ENCODE measurements at places on chromosomes 1 and 21. TPM values are rescaled to one million over a fixed set of nuclear protein-coding genes. Genes with fewer than 3 reads are reported as not detected.

PLEKHM2 gene
- 43.0 TPM for polyA plus RNA-seq

F13B gene
- polyA plus RNA-seq = not detected

DNA sequence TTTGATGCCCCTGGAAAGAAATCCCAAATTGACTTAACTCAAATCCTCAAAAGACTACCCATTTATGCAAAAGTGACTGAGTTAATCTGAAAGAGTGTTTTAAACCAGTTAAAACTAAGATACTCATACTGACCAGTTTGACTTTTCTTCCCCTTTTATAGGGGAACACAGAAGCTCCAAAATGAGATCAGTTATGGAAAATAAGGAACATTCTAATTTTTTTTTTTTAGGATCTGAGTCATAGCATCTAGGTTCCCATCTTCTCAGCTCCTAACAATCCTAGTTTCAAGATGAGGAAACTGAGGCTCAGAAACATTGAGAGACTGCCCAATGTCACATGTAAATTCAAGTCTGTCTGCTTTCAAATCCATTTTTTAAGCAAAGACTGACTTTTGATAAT is 231.1 kb upstream of the RUNX1 start:
- DNase-seq = no peak

DNA sequence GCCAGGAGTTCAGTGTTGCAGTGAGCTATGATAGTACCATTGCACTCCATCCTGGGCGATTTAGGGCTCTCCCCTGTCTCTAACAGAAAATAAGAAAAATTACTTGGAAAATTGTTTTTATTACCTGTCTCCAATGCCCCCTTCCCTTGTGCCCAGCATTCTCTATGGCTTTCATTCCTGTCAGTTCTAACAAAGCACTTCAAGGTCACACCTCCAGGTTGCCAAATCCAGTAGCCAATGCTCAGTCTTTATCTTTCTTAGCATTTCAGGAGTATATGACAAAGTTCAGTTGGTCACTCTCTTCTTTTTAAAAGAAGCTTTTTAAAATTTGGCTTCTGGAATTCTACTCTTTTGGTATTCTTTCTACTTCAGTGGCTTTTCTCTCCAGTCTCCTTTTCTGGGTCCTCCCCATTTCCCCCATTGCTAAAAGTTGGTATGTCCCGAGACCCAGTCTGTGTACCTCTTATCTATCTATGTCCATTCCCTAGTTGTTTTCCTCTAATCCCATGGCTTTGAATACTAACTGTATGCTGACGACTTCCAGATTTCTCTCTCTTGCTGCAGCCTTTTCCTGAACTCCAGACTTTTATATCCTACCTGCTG is 69.9 kb downstream of the LAMC1 start:
- DNase-seq = no peak

DNA sequence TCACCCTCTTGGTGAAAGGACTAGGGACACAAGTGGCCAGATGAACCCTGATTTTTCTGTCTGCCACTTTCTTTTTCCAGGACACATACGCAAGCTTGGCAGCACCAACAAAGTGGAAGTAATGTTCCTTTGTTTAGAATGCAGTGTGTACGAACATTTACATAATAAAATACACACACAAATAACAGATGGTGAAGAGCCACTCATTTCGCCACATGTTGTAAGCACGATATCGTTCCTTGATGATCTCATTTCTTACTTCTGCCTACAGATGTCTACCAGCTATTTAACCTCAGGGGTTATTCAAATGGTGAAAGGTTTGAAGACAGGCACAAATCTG is 670.2 kb upstream of the CXADR start:
- no peak for DNase-seq

DNA sequence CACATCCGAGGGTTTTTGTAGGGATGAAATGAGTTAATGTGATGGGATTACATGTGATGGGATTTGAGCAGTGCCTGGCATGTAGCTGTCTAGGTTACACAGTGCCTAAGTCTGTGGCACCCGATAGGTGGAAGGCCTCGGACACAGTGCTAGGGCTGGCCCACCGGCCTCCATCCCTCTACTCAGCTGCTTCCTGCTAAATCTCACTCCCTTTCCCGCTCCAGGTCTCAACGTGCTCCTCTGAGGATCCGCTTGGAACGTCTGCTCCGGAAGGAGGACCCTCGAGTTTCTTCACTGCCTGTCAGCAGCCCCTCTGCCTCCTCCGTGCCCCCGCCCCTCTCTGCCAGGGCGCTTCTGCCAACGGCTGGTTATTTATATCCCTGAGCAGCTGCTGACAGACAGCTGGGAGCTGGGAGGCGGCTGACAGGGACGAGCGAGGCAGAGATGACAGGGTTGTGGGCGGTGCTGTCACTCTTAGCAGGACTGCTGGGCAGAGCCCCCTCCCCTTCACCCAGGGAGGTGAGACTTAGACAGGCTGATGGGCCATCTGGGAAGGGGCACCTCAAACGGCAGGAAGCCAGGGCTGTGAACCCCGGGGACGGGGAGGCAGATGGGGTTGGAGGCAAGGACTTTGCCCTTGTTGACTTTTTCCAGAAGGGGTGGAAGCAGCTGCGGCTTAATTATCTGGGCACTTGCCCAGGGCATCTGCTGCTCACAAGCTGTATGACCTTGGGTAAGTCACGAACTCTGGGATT is 26.6 kb upstream of the LRRN2 start:
- DNase-seq = no peak

DNA sequence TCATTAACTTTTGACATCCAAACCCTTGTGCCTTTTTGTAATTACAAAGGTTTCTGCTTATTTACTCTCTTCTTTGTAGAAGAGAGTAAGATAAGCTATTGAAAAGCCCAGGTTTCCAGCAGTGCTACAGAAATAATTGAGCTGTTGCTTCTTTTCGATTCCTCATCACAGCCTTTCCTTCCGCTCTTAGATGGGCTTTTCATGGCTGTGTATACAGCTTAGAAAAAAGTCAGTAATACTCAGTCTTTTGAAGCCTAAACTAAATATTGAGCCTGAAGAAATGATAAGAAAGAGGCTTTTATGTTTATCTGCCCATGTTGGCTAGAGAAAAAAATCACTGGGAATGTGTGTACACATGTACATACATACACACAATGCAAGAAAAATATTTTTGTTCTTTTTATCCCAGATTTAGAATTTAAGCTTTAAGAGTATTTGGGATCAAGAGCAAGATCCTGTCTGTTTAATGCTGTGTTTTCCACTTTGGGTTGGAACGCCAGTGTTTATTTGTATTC is 172.4 kb downstream of the VPS13D start:
- DNase-seq = no peak

GRCh38 chr21:38469642-38470041 is 28.6 kb downstream of the ERG start:
- no peak for DNase-seq

FCGR3B gene
- 0.93 TPM for polyA plus RNA-seq

DNA sequence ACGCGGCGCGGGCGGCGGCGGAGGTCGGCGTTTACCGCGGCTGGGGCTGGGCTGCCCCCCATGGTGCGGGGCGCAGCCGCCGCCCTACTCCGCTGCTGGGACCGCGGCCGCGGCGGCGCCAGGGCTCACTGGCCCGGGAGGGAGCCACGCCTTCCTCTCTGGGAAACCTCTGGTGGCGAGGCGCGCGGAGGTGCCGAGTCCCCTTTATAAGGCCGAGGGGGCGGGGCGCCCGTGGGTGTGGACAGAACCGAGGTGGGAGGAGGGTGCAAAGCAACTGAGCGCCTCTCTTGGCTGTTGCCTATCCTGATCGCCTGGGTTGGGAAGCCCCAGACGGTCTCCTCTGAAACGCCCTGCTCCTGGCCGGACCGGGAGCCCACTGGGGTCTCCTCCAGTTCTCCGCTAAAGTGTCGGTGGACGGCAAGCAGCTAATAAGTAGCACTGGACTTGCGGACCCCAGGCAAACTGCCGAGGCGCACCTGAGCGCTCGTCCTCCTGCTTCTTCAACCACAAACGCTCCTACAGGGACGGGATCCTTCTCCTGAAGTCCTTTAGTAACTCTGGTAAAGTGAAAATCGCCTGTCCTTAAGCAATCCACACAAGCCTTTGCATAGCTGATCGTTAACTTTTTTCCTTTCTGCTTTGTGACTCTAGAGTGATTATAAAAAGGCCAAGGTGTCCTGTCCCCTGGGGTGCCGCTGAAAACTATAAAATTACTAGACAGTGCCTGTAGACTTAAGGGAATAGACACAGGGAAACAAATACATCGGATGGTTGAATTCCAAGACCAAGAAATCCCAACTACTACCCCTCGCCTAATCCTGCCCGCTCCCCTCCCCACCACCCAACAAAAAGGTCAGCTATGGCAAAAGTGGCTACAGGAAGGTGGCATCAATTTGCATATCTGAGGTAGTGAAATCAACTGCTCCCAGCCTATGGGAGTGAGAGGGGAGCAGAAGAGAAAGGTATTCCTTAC is at the start of gene PTGER3:
PTGER3 (minus strand) TSS at position 182 of the 973 bp plus-strand sequence. CDS start 239 bp downstream, outside the sequence.
- no peak for DNase-seq

DNA sequence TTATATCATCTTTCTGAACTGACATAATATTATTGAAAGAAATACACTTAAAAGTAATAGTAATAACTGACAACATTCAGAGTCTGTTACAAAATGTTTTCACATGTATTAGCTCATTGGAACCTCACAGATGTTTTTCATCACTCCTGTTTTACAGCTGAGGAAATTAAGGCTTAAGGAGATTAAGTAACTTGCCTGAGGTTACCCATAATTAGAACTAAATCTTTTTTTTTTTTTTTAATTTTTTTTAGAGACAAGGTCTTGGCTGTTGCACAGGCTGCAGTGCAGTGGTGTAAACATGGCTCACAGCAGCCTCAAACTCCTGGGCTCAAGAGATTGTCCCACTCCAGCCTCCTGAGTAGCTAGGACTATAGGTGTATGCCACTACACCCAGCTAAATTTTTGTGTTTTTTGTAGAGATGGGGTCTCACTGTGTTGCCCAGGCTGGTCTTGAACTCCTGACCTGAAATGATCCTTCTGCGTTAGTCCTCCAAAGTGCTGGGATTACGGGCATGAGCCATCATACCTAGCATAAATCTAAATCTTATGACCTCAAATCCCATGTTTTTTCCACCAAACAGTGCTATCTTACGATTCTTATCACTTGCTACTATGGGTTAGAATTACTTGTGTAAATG is 64.7 kb upstream of the MACF1 start:
- DNase-seq = no peak

GJA8 gene
- not detected for polyA plus RNA-seq

GRCh38 chr1:48236716-48237470 is 14.4 kb downstream of the SLC5A9 start:
- peak; percentile 25 for DNase-seq

GRCh38 chr1:178540646-178541045 is 27.7 kb downstream of the TEX35 start:
- no peak for DNase-seq

SLC9A1 gene
- polyA plus RNA-seq = 25.5 TPM

DNA sequence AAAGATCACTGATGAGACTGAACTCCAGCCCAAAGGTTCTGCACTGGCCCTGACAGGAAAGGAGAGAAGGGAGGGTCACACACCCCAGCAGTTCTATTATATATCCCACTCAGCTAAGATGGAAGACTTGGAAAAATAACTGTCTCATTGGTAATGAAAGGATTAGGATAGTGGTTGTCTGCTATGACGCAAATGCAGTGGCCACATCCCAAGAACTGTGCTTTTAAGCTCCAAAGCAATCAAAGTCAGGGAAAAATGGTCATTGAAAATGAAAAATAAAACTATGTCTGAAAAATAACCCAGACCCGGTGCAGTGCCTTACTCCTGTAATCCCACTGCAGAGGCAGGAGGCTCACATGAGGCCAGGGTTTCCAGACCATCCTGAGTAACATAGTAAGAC is 31.0 kb downstream of the PSMG1 start:
- no peak for DNase-seq

RAD54L gene
- 15.7 TPM for polyA plus RNA-seq

INAVA gene
- 35.9 TPM for polyA plus RNA-seq

- DNase-seq = no peak
These were observed 14.0 kb downstream of the JUN start for GRCh38 chr1:58769809-58770320.

DNA sequence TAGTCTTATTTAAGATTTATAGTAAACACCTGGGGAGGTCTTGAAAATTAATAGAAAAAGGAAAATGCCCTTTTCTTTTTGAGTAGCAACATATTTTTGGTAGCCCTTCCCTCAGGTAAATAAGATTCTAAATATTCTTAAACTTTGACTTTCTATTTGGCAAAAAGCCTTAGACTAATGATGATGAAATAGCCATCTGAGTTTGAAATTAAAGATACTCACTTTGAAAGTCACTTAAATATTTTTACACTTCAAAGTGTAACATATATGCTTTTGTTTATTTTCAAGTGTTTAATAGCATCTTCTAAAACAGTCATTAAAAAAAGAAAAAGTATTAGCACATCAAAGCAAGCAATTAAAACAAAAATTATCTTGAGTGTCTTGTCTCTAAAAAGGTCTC is 135.1 kb downstream of the NEK7 start:
- DNase-seq = no peak

RASAL2 gene
- polyA plus RNA-seq = 21.5 TPM

PAPPA2 gene
- polyA plus RNA-seq = 77.1 TPM

DNA sequence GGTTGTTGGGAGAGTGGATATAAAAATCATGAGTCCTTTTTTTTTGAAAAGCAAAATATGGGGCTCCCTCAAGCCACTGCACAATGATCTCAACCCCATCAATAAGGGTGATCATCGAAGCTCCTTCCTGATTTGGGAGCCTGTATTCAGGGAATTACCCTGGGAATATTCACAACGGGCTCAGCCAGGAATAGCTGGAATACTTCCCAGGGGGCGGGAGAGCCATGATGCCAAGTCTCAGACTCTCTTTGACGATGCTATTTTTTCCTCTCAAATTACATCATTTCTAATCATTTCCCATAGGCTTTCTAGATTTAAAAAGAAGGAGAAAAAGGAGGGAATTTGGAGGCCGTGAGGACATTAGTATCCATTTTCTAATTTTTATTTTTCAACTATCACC is 18.4 kb downstream of the OLIG1 start:
- DNase-seq = no peak

DNA sequence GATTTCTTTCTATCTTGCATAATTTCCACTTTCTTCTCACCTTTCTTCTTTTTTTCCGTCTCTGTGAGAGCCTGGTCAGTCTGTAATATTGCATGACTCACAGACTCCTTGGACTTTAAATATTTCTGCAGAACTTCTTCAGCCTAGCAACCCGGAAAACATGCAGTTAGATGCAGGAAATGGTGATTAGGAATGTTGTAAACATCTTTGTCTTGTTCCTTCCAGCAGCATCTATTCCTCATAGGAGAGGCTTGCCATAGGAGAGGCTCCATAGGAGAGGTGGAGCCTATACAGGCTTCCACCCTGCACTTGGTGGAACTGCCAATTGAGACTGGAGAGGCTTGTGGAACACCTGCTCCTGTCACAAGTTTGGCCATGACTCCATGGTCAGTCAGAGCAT is 10.0 kb downstream of the GBP5 start:
- DNase-seq = no peak

All from left renal pelvis (tissue), 4 donors.